Memory B cell (primary cell): ENCODE measurements at places on chromosomes 7 and 10.

DNA sequence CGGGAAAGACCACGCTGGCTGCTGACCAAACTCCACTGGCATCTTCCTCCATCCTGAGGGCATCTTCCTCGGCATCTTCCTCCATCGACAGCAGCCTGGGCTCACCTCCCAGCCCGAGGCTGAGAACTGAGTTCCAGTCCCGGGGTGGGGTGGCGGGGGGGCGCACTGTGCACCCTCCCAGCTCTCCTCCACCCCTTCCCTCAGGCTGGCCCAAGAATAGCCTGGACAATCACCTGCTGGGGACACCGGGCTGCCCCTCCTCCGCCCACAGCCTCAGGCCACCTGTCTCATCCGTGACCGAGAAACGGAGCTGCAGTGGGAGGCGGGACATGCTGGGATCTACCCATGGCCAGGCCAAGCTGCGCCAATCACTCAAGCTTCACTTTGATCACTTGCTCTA, 37.2 kb downstream of the DIP2C start:
- no peak for DNase-seq

GRCh38 chr7:28298870-28299518, 113.3 kb upstream of the CREB5 start:
- no peak for DNase-seq

DNA sequence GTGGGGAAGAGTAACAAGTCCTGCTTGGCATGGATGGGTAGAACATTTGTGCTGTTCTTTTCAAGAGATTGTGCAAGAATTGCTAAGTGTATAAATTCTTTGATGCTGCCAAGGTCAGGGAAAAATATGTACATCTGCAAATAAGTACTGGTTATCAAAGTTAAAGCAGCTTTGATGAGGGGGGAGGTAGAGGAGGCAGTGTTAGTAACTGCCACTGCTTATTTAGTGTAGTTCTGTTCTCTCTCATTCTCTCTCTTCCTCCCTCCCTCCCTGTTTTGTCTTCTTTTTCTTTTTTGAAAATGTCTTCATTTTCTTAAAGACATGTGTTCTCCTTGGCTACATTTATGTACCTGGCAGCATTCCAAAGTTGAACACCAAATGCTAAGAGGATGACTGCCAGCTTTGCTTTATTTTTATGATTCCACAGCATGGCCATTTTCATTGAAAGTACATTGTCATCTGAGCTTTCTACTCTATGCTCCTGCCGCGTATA, 18.6 kb downstream of the CACNB2 start:
- DNase-seq, result no peak

DNA sequence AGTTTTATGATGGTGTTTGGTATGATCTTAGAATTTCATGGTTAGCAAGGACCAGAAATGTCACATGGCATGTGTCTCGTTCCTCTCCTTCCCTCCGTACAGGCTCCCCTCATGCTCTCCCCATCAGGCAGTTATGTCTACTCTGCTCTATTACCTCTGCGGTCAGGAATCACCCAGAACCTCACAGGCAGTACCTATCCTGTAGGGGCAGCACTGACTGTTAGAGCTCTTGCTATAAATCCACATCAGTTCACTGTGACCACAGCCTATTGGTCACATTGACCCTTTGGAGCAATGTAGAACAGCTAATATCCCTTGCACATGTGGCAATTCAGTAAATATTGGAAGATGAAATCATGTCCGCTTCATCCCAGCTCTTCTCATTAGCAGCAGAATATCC, 151.8 kb downstream of the WNT2 start:
- DNase-seq, result no peak

DNA sequence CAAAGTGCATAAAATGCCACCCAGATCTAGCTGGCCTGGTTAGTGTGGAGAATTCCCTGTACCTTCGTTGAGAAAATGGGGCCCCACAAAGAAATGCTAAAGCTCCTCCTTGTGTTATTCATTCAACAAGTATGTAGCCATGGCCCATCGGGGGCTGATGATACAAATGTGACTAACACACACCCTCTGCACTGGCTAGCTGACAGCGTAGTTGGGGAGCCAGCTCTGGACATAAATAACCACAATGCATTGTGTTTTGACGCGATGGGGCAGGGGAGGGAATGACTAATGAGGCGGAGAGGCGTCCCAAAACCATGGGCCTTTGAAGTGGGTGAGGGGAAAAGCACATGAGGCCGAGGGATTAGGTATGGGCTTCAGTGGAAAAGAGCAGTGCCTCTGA, 28.2 kb upstream of the ASL start:
- no peak for DNase-seq

DNA sequence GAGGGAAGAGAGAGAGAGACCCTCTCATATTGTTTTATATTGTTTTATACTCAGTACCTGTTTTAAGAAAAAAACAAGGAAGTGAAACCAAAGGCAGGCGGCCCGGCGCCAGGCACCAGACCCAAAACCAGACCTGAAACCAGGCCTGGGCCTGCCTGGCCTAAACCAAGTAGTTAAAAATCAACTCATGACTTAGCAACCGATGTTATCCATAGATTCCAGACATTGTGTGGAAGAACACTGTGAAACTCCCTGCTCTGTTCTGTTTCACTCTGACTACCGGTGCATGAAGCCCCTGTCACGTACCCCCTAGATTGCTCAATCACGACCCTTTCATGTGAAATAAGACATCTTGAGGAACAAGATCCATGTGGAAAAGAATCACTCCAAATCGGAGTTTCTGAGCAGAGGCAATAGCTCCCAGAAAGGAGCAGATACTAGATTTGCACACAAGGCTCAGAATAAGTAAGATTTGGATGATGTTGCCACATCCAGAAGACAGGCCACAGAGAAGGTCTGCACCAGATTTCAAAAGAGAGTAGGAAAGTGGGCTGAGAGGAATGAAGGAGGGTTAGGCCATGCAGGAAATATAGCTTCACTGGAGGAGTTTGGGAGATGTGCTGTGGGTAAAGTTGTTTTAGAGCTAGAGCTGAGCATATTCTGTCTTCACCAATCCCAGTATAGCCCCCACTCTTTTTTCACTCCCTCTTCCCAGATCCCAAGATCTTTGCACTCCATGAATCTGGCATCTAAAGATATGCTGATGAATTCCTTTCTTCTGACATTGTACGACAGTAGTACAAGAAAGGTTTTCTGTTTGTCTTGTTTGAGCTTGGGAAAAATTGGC, 8.8 kb upstream of the ZNF248 start:
- peak; percentile 42 for DNase-seq

GRCh38 chr10:84185526-84186175, 8.7 kb upstream of the CDHR1 start:
- DNase-seq, result no peak

DNA sequence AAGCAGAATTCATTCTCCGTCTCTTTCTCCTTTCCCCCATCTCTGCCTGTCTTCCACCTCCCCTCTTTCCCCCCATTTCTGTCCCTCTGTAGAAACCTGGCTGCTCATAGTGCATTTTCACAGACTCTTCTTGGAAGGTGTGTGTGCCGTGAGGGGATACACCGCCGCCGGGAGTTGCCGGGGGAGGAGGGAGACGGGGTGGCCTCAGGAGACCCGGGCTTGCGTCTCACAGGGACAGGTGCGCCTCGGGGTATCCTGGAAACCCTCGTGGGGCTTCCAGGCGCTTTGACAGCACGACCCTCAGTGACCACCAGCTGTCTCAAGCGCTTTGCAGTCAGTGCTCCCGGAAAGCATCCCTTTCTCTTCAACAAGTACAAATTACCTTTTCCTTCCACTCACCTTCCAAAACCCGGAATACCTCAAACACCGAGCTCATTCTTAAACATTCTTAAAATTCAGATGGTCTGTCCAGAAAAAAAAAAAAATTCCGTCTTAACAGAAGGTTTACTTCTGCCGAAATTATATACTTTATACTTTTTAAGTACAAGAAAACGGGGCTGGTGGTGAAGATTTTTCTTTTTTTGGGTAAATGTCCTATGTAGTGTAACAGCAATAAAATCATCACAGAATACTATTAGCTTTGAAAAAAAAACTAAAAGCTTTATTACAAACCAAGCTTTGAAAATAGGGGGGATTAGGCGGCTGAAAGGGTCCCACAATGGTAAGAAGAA, 8.2 kb downstream of the EMX2 start:
- DNase-seq, result no peak
